ENCODE measurements at places on chromosomes 12 and 14. TPM values are rescaled to one million over a fixed set of nuclear protein-coding genes. Genes with fewer than 3 reads are reported as not detected.

CLEC6A gene
- total RNA-seq = not detected

WASHC4 gene
- total RNA-seq = 25.1 TPM

TAS2R19 gene
- total RNA-seq = not detected

COCH gene
- 23.3 TPM for total RNA-seq

SERPINA4 gene
- not detected for total RNA-seq

FOXN3 gene
- 4.8 TPM for total RNA-seq

CTSG gene
- total RNA-seq = not detected

CCDC196 gene
- total RNA-seq = not detected

TOX4 gene
- 69.5 TPM for total RNA-seq

TAC3 gene
- not detected for total RNA-seq

CD69 gene
- not detected for total RNA-seq

MYO1H gene
- not detected for total RNA-seq

CRIP1 gene
- 1,895 TPM for total RNA-seq

KRT72 gene
- not detected for total RNA-seq

CMKLR1 gene
- total RNA-seq = not detected

SPSB2 gene
- total RNA-seq = 34.6 TPM

RILPL1 gene
- 10.4 TPM for total RNA-seq

MDP1 gene
- total RNA-seq = 30.7 TPM

TSHR gene
- not detected for total RNA-seq

GPR68 gene
- 0.20 TPM for total RNA-seq

P2RX4 gene
- total RNA-seq = 18.9 TPM

MYF5 gene
- total RNA-seq = not detected

BMP4 gene
- total RNA-seq = 1.6 TPM

FOXG1 gene
- total RNA-seq = 0.15 TPM

RHEBL1 gene
- total RNA-seq = 6.0 TPM

RNASE1 gene
- not detected for total RNA-seq

POLR3B gene
- 4.9 TPM for total RNA-seq

SBNO1 gene
- total RNA-seq = 28.0 TPM

KRT85 gene
- 0.06 TPM for total RNA-seq

FBRSL1 gene
- 70.8 TPM for total RNA-seq

LBHD2 gene
- total RNA-seq = 0.27 TPM

LAG3 gene
- total RNA-seq = 1.4 TPM

KRT77 gene
- total RNA-seq = not detected

CLEC2A gene
- not detected for total RNA-seq

DHRS2 gene
- 6.4 TPM for total RNA-seq

KRT74 gene
- not detected for total RNA-seq

KCNC2 gene
- not detected for total RNA-seq

PKP2 gene
- total RNA-seq = 5.7 TPM

PSMB5 gene
- total RNA-seq = 300 TPM

RNASE4 gene
- 6.3 TPM for total RNA-seq

C3AR1 gene
- not detected for total RNA-seq

C14orf180 gene
- not detected for total RNA-seq

AGAP2 gene
- 0.23 TPM for total RNA-seq

LMNTD1 gene
- not detected for total RNA-seq

FGF23 gene
- total RNA-seq = not detected

HOXC4 gene
- total RNA-seq = 3.4 TPM

PLEKHD1 gene
- 0.03 TPM for total RNA-seq

STK38L gene
- total RNA-seq = 14.6 TPM

KRT73 gene
- not detected for total RNA-seq

ADCY4 gene
- not detected for total RNA-seq

CD163L1 gene
- 0.72 TPM for total RNA-seq

LTB4R2 gene
- total RNA-seq = 2.1 TPM

PIWIL1 gene
- total RNA-seq = not detected

Measured in A549 treated with Mapracorat at 1 μM for 4 hours (cell line).